ENCODE measurements at places on chromosomes 3 and 15. TPM values are rescaled to one million over a fixed set of nuclear protein-coding genes. Genes with fewer than 3 reads are reported as not detected.

The FETUB gene
- not detected for total RNA-seq

The WDR76 gene
- total RNA-seq: 17.8 TPM

The PRR23A gene
- not detected for total RNA-seq

The LRTM1 gene
- not detected for total RNA-seq

The MNS1 gene
- total RNA-seq: 2.9 TPM

The CP gene
- total RNA-seq: 2.8 TPM

The TMEM108 gene
- total RNA-seq: 7.4 TPM

The CCR3 gene
- not detected for total RNA-seq

- H3K27me3 ChIP-seq: no peaks in the 10 kb centered on the region
- no peak overlapping the region for H3K4me3 ChIP-seq
- no peaks in the 10 kb centered on the region for H3K36me3 ChIP-seq
- H3K27ac ChIP-seq: no peak overlapping the region
Measured at GRCh38 chr3:7290077-7290825, 429.3 kb downstream of the GRM7 start.

GRCh38 chr3:137669519-137670060 is 94.5 kb upstream of the SOX14 start:
- no peaks in the 10 kb centered on the region for H3K36me3 ChIP-seq
- no peak overlapping the region for H3K27ac ChIP-seq
- H3K27me3 ChIP-seq: no peaks in the 10 kb centered on the region

DNA sequence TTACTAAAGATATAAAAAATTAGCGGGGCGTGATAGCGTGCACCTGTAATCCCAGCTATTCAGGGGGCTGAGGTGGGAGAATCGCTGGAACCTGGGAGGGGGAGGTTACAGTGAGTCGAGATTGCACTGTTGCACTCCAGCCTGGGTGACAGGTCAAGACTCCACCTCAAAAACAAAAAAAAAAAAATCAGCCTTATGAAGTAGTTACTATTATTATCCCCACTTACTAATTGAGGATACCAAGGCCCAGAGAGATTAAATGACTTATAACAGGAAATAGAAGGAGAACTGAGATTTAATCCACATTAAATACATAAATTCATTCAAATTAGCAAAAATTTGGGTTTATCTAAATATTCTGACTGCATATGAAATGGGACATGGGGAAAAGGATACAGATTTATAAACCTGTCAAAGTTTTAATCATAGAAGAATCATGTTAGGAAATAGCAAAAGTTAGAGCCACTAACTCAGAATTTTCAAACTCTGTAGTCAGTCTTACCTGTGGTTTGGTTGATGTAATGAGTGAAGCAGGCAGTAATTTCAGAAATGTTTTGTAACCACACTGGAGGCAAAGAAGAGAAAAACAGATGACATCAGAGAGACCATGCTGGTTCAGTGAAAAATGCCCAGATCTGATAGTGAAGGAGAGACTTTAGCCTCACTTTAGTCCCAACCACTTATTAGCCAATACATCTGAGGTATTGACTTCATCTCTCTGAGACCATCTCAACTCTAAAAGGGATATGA is 25.0 kb upstream of the ACAP2 start:
- no peaks in the 10 kb centered on the region for H3K36me3 ChIP-seq
- no peak overlapping the region for H3K27ac ChIP-seq
- no peaks in the 10 kb centered on the region for H3K4me1 ChIP-seq
- no peaks in the 10 kb centered on the region for H3K27me3 ChIP-seq
- no peak overlapping the region for H3K4me3 ChIP-seq
- DNase-seq: no peak

DNA sequence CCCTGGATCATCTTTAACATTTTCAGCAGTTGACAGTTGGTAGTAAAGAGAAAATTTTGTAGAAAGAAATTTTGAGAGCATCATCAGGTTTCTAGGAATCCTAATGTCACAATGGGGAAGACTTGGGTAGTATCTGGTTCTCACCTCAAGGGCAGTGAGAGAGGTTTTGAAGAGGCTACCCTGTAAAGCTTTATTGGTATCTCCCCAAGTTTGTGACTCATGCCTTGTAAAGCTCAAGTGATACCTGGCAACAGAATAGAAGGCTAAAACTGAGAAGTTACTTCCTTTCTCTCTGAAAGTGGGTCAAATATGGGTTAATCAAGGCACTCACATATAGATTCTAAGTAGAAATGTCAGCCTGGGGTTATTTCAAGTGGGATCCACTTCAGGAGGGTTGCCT is 196.4 kb downstream of the SUCNR1 start:
- DNase-seq: no peak
- no peaks in the 10 kb centered on the region for H3K27me3 ChIP-seq
- H3K4me3 ChIP-seq: no peak overlapping the region

- H3K27me3 ChIP-seq: no peaks in the 10 kb centered on the region
- H3K36me3 ChIP-seq: no peaks in the 10 kb centered on the region
- peaks cover 24% of the 10 kb centered on the region for H3K4me1 ChIP-seq
- no peak overlapping the region for H3K4me3 ChIP-seq
Measured at GRCh38 chr15:72847033-72847432, 63.5 kb upstream of the ADPGK start.

- H3K27me3 ChIP-seq: no peaks in the 10 kb centered on the region
- no peaks in the 10 kb centered on the region for H3K36me3 ChIP-seq
- H3K4me1 ChIP-seq: no peaks in the 10 kb centered on the region
- DNase-seq: no peak
- no peak overlapping the region for H3K27ac ChIP-seq
Measured at GRCh38 chr3:161395115-161396012, 24.0 kb upstream of the SPTSSB start.

DNA sequence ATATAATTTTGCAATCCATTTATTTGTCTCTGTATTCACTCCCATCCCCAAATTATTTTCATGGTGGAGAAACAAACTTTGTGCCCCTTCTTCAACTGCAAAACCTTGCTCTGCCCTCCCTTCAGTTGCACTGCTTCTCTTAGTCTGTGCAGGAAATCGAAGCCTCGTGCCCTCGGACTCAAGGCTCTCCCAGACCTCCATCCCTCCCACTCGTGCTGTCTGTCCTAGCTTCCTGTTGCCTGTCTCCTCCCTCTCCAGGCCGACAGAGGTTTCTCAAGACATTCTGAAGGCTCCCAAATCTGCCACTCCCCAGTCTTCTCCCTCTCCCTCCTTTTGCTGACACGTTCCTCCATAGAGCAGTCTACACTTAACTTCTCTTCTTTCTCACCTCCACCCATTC is 177.6 kb downstream of the PDZRN3 start:
- no peaks in the 10 kb centered on the region for H3K36me3 ChIP-seq
- H3K4me1 ChIP-seq: peaks cover 30% of the 10 kb centered on the region
- H3K27ac ChIP-seq: no peak overlapping the region
- no peaks in the 10 kb centered on the region for H3K27me3 ChIP-seq
- H3K4me3 ChIP-seq: no peak overlapping the region
- no peak for DNase-seq

DNA sequence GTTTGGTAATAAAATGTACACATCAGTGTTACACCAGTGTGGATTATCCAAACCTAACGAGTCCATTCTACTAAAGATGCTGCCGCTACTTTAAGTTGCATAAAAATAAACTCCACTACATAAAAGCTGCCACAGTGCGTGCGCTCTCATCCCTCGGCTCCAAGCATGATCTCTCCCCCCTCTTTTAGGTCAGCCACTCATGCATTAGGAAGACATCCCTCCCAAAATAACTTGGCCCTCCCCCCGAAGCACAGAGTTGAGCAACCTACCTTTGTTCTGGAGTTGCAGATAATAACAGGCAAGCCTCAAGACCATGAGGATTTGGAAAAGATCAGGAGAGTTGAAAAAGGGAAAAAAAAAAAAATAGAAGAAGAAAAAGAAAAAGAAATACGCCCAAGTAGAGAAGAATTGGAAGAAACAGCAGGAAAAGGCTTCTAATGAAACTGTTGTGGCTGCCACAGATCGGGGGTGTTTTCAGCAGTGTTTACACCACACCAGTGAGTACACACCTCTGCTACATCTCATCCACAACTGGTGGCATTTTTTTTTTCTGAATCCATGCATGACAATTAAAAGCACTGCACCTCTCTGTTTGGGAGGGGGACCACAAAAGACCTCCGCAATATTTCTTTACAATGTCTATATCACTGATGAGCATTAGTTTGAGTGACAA is 339.2 kb downstream of the FOXP1 start:
- no peaks in the 10 kb centered on the region for H3K27me3 ChIP-seq
- DNase-seq: no peak
- peak overlapping the region; percentile 75 for H3K27ac ChIP-seq

- no peaks in the 10 kb centered on the region for H3K27me3 ChIP-seq
- no peak overlapping the region for H3K4me3 ChIP-seq
- H3K36me3 ChIP-seq: no peaks in the 10 kb centered on the region
- no peak overlapping the region for H3K27ac ChIP-seq
- H3K4me1 ChIP-seq: peaks cover 15% of the 10 kb centered on the region
- no peak for DNase-seq
Measured at GRCh38 chr15:65089206-65089824, 12.8 kb downstream of the KBTBD13 start.

- H3K27ac ChIP-seq: no peak overlapping the region
- no peaks in the 10 kb centered on the region for H3K4me1 ChIP-seq
- no peaks in the 10 kb centered on the region for H3K27me3 ChIP-seq
- H3K36me3 ChIP-seq: no peaks in the 10 kb centered on the region
- H3K4me3 ChIP-seq: no peak overlapping the region
- DNase-seq: no peak
Measured at GRCh38 chr3:63251499-63251898, 26.6 kb upstream of the SYNPR start.

GRCh38 chr15:70077188-70078147 is 20.2 kb downstream of the TLE3 start:
- peaks cover 29% of the 10 kb centered on the region for H3K4me1 ChIP-seq
- H3K27ac ChIP-seq: no peak overlapping the region
- no peak overlapping the region for H3K4me3 ChIP-seq

DNA sequence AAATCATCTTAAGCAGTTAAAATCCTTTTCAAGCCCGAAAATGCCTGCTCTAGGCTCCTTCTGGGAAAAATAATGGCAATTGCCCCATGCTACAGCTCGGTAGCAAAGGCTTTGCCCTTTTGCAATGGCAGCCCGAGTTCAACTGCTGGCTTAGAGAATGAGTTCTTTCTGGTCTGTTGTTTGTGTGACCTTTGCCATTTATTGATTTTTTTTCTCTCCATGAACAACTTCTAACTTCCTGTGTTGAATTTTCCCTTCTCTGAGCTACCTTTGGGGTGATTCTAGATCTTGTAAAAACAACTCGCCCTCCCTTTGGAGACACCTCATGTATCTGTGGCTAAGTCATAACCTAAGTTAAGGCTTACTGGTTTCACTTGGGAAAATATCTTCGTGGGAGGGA is 139.3 kb downstream of the PLCH1 start:
- H3K4me1 ChIP-seq: peaks cover 27% of the 10 kb centered on the region
- no peak for DNase-seq
- no peaks in the 10 kb centered on the region for H3K36me3 ChIP-seq
- no peaks in the 10 kb centered on the region for H3K27me3 ChIP-seq
- no peak overlapping the region for H3K27ac ChIP-seq

DNA sequence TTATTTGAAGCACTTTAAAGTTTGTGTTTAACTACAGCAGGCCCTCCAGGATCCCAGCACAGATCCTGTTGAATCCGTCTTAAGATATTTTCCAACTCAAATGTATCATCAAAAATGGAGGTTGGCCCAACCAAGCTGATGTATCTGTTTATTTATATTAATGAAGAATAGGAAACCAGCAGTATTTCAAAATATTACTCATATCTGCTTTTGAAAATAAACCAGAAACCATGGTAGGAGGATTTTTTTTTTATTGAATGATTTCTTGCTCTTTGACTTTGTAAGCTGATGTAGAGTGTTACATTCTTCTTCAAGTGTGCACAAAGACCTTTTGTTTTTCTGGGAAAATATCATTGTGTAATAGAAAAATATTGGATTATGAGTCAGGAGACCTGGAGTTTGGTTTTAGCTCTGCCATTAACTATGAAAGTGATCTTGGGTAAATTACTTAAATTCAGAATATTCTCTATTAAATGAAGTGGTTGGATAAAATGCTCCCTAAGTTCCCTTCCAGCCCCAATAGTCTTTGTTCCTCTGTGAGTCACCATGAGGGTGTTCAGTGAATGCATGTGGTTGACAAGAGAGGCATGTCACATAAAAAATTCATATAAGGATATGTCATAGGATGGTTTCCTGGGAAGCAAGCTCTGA is 221.3 kb upstream of the GAP43 start:
- DNase-seq: no peak
- peaks cover 47% of the 10 kb centered on the region for H3K4me1 ChIP-seq
- no peaks in the 10 kb centered on the region for H3K27me3 ChIP-seq
- H3K27ac ChIP-seq: no peak overlapping the region

- no peaks in the 10 kb centered on the region for H3K36me3 ChIP-seq
- H3K27me3 ChIP-seq: no peaks in the 10 kb centered on the region
- peaks cover 4% of the 10 kb centered on the region for H3K4me1 ChIP-seq
- no peak for DNase-seq
Measured at GRCh38 chr3:183583331-183584245, 28.1 kb upstream of the KLHL6 start.

- H3K4me3 ChIP-seq: no peak overlapping the region
- no peaks in the 10 kb centered on the region for H3K36me3 ChIP-seq
- no peak for DNase-seq
- H3K27me3 ChIP-seq: no peaks in the 10 kb centered on the region
- no peak overlapping the region for H3K27ac ChIP-seq
Measured at GRCh38 chr3:129616713-129617112, 10.2 kb upstream of the PLXND1 start.

Data from GM23338 (cell line).